ENCODE measurements at places on chromosomes 16 and 17.

DNA sequence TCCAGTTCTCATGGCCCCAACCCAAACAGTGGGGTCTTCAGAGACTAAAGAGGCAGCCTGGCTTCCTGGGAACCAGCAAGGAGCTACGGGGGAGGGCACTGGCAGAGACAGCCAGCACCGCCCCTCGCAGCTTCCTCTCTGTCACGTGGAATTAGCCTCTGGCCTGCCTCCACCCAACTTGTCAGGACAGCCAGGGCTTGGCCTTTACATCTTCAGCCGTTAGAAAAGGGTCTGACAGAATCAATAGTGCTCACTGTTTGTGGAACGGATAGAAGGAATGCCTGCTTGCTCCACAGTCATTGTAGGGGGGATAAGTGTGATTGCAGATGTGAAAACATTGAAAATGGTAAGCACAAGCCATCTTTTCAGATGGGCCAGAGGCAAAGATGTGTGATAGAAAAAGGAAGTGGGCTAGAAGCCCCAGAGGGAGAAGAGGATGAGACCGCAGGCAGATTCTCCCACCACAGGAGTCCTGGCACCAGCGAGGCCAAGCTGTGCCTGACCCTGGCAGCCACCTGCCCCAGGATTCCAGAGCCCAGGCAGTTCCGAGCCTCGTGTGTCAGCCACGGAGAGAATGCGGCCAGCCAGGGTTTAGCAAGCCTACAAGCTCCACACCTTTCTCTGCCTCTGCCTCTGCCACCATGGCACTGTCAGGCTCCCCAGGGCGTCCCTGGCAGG, 18.6 kb downstream of the GRIN2C start:
- DNase-seq: no peak

DNA sequence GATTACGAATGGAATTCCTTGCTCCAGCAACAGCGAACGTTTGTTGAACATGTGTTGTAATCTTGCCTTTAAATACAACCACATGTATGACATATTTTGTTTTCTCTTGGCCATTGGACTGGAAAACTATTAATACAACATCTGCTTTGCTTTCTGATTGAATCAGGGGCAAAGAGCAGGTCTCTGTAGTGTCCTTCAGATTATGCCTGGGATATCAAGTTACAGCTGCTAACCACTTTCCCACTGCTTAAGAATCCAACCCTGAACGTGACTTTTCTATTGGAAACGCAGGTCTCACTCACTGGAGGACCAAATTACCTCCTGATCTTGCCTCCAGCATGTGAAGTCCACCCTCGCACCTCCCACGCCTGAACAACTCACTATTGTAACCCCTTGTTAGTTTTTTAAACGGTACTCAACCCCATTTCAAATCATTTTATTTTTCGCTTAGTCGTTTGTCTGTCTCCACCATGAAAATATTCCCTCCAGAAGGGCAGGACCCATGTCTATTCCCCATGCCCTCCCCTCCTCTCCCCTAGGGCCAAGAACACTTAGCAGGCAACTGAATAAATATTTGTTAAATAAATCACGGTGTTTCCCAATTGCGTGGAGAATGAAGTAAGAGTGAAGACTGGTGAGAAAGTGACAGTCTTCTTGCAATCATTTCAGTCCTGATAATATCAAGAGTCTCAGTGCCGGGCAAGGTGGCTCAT, 57.4 kb upstream of the MRTFB start:
- DNase-seq: no peak

- no peak for DNase-seq
Observed at GRCh38 chr16:27571433-27572326, 21.7 kb downstream of the KATNIP start.

- peak; percentile 65 for DNase-seq
Observed at GRCh38 chr17:63697341-63698286, 2.3 kb downstream of the LIMD2 start.

DNA sequence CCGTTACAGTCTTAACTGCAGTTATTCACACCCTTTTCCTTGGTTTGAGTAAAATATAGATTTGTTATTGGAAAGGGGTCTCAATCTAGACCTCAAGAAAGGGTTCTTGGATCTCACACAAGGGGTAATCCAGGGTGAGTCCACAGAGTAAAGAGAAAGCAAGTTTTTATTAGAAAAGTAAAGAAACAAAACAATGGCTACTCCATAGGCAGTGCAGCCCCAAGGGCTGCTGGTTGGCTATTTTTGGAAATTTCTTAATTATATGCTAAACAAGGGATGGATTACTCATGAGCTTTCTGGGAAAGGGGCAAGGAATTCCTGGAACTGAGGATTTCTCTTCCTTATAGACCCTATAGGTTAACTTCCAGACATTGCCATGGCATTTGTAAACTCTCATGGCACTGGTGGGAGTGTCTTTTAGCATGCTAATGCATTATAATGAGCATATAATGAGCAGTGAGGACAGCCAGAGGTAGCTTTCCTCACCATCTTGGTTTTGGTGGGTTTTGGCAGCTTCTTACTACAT, 24.5 kb upstream of the MILR1 start:
- no peak for DNase-seq

- DNase-seq: no peak
Observed at GRCh38 chr17:38897671-38898290, 27.6 kb upstream of the LASP1NB start.

GRCh38 chr17:51472670-51473205, 212.4 kb downstream of the UTP18 start:
- DNase-seq: no peak

DNA sequence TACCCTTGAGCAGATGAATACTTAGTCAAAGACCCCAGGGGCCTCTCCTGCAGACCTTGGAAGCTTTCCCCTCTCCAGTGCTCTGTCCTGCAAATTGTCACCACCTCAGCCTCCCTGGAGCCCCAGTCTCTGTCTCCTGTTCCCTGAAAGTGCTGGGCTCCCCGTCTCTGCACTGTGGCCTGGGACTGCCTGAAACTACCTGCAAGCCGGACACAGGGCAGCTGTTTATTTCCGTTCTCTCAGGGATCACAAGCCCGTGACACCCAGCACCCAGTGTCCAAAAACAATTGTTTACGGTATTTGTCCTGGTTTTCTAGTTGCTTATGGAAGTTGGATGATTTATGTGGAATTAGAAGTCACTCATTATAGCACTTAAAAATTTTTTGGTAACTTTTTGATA, 81.6 kb upstream of the CHMP6 start:
- DNase-seq: no peak

DNA sequence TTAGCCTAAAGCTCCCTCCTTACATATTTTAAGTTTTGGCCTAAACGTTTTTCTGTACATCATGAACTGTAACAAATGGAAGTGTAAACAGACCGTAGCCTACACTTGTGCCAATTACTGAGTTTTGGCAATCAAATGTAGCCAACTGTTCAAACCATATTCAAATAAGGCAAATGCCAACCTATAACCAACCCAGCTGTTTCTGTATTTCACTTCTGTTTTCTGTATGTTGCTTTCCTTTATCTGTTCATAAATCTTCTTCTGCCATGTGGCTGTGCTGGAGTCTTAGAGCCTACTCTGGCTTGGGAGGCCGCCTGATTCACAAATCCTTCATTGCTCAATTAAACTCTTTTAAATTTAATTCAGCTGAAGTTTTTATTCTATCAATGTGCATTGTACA, 6.9 kb upstream of the C16orf78 start:
- DNase-seq: no peak

GRCh38 chr17:76124582-76125390, 16.3 kb downstream of the FOXJ1 start:
- DNase-seq: no peak

DNA sequence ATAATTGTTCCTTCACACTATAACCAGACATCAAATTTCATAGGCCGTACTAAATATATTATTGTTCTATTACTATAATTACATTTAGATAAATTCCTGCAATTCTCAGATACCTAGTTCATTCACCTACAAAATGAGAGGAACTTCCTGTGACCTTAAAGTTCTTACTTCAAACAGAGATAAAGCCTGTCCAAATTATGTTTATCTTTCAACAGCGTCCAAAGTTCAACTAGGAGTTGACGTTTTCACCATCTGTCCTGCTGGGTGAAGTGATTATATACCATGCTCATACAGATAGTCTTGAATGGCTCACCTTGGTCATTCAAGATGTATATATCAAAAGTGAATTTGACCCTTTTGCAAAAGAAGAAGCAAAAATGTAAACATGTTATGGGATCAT, 440.6 kb downstream of the CDH8 start:
- DNase-seq: no peak

DNA sequence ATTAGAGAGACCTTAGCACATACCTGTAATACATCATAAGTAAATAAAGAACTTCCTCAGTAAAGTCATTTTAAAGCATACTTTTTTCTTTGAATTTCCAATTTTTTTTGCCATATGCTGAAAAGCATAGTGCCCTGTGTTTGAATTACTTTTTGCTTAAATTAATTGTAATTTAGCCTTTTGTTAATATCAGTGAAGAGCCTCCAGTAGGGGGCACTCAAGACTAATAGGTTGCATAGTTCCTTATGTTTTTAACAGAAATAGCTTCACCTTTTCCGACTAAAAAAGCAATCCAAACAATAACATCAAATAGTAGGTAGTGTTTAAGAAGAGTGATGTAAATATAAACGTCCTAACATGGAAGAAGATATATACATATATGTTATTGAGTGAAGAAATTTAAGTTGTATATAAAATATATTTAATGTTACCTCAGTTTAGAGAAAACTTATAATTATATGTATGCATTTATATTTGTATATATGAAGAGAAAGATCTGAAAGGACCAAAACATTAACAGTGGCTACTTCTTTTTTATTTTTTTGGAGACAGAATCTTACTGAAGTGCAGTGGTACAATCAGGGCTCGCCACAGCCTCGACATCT, 18.6 kb downstream of the RAD51C start:
- no peak for DNase-seq

DNA sequence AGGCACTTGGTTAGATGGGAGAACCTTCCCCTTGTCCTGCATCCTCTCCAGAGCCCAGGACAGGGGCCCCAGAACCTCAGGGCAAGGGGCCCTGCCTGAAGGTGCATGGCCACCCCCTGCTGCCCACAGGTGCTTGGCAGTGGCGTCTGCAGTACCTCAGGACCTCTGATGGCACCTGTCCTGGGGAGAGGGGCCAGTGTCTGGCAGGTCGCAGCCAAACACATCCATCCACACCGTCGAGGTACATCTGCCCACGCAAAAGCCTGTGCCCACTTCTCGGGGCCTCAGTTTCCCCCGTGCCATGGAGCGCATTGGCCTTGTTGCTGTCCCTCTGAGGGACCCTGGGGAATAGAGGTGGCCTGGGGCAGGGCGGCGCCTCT, 9.3 kb downstream of the MAP2K3 start:
- no peak for DNase-seq

GRCh38 chr16:56882077-56882800, 17.2 kb downstream of the SLC12A3 start:
- no peak for DNase-seq

- DNase-seq: no peak
Observed at GRCh38 chr17:77473615-77474226, 333.0 kb downstream of the SEC14L1 start.

DNA sequence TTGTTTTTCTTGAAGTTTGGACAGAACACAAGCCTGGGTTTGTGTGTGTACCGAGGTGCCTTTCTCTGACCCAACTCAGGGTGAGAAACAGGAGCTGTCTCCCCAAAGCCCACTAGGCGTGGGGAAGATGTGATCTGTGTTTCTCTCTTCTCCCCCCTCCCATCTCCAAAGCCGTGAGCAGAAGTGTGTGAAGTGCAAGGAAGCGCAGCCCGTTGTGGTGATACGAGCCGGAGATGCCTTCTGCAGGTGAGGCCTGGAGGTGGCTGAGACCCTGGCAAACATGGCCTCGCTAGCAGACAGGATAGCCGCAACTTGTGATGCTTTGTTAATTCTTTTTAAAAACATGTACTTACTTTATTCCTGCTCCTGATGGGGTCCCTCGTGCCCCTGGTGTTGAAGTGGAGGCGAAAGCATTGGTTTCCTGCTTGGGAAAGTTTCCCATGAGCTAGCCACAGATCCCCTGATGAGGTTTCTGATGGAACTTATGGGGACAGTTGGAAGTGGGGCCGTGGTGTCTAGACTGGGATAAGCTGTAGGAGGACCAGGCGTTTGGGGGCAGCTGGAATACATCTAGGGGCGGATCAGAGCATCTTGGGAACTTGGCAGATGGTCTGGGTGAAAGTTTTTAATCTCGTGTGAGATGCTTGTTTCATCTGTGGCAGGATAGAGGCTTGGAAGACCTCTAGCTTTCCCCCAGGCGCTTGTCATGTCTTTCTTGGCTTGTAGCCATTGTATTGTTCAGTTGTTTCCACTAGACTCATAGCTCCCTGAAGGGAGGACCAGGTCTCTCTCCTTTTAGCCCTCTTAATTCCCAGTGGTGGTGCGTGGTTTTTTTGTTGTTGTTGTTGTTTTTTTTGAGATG, 893 bp downstream of the CTU2 start:
- DNase-seq: no peak

DNA sequence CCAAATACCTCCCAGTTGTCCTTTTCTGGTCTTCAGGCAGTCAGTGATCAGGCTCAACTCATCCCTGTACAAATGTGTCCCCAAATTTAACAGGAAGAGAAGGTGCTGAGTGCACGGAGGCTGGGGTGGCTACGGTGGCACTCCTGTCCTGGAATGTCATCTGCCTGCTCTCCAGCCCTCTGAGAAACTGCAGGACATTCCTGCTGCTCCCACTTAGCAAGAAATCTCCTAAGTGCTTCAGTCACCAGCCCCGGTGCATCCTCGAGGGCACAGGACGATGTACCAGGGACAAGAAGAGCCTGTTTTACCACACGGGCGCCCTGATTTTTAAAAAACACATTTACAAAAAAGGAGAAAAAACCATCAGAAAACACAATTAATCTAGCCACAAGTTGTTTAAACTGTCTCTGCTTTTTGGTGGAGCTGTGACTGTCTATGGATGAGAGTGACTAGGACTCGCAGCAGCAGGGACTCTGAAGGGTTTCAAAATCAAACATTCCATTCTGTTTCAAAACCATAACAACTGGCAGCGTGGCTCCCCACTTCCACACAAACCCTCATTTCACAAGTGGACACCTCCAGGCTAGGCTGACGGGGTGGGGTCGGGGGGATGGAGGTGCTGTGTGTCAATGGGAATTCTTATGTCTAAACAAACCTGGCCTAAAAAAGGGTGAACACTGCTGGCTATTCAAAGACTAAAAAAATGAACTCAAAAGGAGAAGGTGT, 65.3 kb upstream of the CNEP1R1 start:
- no peak for DNase-seq

DNA sequence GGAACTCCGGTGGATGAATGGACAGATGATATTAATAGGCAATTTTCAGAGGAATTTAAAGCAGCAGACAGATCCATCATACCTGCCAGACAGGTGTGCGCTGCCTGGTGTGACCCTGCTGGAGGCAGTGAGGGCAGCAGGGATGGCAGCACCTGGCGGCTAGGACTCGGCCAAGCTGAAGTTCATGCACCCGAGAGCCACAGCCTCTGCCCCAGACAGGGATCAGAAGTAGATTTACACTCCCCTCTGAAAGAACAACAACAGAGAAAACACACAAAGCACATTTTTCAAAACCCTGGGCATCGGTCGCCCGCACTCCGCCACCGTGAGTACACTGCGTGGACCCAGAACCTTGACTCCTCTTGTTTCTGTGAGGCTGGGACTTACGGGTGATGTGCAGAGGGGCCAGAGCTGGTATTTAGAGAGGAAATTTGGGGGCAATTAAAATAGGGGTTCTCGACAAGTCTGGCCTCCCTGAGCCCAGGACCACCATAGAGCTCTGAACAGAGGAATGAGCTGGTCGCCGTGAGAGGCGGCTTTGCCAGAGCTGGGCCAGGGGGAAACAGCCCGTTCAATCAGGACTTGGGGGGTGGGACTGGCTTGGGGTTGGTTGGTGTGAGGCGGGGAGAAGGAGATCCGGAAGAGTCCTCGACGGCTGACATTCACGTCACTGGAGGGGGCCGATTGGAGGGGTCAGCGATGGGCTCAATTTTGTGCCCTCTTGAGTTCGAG, 101.0 kb downstream of the METRNL start:
- no peak for DNase-seq

- DNase-seq: no peak
Observed at GRCh38 chr17:77490361-77491183, 349.8 kb downstream of the SEC14L1 start.

All from stimulated activated CD8-positive, alpha-beta memory T cell treated with anti-CD3 and anti-CD28 coated beads, Interleukin-15, amount 100 ng/mL, for 48 hours (primary cell).